ENCODE measurements at places on chromosomes 4 and X. TPM values are rescaled to one million over a fixed set of nuclear protein-coding genes. Genes with fewer than 3 reads are reported as not detected.

The PIGA gene
- total RNA-seq = 6.0 TPM

The CTPS2 gene
- total RNA-seq = 10.1 TPM

The CORIN gene
- 0.06 TPM for total RNA-seq

The SOD3 gene
- not detected for total RNA-seq

The GABRE gene
- 19.4 TPM for total RNA-seq

The RGN gene
- not detected for total RNA-seq

The UNC5C gene
- 0.01 TPM for total RNA-seq

The CXorf51B gene
- total RNA-seq = not detected

The HEPH gene
- total RNA-seq = not detected

The CBR4 gene
- total RNA-seq = 4.4 TPM

The CXCL13 gene
- total RNA-seq = not detected

The NAP1L5 gene
- total RNA-seq = 1.8 TPM

Data from A549 treated with CORT108297 at 1 μM for 4 hours (cell line).